Activated T-helper 2 cell treated with anti-CD3 and anti-CD28 coated beads, Interferon-gamma antibody, Interleukin-2, Interleukin-4, amounts not matched to agents 10 μg/mL and 5 μg/mL and 100 μg/mL, durations not matched to agents 14 hours and 24 hours and 36 hours (primary cell): ENCODE measurements at places on chromosomes 3 and 15.

DNA sequence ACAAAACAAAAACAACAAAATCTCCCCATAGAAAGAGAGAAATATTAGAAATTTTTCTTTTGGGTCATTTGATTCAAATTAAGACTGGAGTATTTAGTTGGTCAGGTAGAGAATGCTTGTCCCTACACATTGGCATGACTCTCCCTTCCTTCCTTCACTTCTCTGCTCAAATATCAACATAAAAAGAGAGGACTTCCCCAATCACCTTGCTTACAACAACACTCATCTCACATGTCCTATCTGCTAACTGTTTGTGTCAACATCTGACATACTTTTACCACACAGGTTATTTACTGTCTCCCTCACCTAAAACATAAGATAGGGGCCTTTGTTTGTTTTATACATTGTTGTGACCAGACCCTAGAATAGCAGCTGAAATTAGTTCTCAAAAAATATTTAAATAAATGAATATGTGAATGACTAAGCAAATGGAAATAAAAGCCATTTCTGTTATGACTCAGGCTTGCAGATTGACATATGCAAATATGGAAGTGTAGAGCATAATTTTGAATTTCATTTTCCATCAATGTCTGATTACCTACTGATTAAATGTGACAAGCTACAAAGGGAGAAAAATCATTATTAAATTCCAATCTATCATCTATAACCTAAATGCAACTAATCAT lies 304.8 kb downstream of the CTNNB1 start:
- H3K4me1 ChIP-seq: peaks cover 4% of the 10 kb centered on the region
- H3K27ac ChIP-seq: no peak overlapping the region
- no peak overlapping the region for H3K4me3 ChIP-seq
- no peak for DNase-seq
- no peaks in the 10 kb centered on the region for H3K27me3 ChIP-seq

DNA sequence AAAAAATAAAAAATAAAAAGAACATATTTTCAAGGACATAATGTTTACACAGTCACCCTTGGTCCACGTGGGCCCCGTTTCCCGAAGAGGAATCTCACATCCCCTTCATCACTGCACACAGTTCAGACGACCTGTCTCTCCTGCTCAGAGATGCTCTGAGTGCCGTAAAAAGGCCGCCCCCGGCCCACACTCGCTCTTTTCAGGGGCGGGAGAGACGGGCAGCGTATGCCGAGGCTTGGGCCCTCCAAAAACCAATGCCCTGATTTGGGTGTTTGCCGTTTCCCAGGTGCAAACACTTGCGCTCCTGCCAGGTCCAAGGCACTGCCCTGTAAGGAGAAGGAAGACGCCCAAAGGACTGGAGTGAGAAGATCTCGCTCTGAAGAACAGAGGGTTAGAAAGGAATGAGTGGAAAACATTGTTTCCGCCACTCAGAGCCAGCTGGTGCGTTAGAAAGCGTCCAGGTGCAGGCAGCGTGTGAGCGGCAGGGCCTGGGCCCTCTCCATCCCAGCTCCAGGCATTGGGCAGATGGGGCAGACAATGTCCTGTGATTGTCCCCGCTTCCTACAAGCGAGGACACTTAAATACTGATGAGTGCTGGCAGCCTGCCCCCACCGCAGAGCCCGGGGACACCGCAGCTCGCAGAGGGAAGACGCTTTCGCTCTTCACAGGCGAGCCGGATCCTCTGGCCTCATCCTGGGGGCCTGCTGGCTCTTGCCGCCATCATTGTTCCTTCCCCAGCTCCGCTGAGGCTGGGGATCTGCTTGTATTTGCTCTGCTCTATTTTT lies 53.2 kb downstream of the NIPA2 start:
- no peaks in the 10 kb centered on the region for H3K27me3 ChIP-seq
- no peak overlapping the region for H3K27ac ChIP-seq
- no peaks in the 10 kb centered on the region for H3K36me3 ChIP-seq

DNA sequence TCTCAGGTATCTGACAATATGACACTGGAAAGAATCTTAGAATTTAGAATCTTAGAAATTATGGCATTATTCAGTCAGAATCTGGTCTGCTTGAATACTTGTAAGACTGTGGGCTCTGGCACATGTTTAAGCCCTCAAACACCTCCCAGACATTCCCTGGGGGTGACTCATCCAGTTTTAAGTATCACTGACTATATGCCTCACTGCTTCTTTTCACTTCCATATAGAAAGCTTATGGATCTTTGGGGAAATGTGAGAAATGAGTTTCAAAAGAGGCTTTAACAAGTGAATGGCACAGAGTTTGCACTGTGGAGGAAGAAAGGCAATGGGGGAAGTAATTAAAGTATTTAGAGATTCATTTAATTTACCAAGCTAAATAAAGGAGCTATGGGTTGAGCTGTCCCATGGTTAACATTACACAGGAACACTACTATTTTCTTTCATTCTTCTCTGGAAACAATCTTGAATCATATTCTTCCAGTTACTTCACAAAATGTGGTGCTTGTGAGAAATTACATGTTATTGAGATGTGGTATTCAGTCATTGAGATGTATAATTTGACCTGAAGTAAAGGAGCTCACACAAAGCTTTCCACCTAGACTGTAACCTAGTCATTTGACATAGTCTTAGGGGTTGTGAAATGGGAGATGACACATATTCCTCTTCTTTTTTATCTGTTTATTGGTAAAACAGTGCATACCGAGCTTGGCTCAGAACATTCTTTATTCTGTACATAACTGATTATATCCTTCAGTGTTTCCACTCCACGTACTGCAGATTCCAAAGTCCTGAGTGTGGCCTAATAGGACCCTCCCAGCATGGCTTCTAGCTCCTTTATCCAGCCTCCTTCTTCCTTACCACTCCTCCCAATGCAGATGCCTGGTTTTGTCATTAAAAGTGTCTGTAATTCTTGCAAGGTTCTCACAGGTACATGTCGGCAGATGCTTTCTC lies 544.6 kb upstream of the NECTIN3 start:
- no peak overlapping the region for H3K27ac ChIP-seq
- no peaks in the 10 kb centered on the region for H3K27me3 ChIP-seq
- H3K4me3 ChIP-seq: no peak overlapping the region
- H3K4me1 ChIP-seq: no peaks in the 10 kb centered on the region
- DNase-seq: no peak

GRCh38 chr15:26882616-26883365 lies 15.9 kb downstream of the GABRA5 start:
- no peak overlapping the region for H3K27ac ChIP-seq
- no peak for DNase-seq
- no peak overlapping the region for H3K4me3 ChIP-seq
- no peaks in the 10 kb centered on the region for H3K4me1 ChIP-seq

- DNase-seq: no peak
- H3K27me3 ChIP-seq: peaks cover 36% of the 10 kb centered on the region
- H3K4me1 ChIP-seq: no peaks in the 10 kb centered on the region
- no peak overlapping the region for H3K27ac ChIP-seq
Measured at GRCh38 chr15:68566377-68566954, 12.3 kb upstream of the CORO2B start.

GRCh38 chr3:6035626-6036025 lies 825.3 kb upstream of the GRM7 start:
- H3K27ac ChIP-seq: no peak overlapping the region
- no peaks in the 10 kb centered on the region for H3K4me1 ChIP-seq
- no peak overlapping the region for H3K4me3 ChIP-seq

DNA sequence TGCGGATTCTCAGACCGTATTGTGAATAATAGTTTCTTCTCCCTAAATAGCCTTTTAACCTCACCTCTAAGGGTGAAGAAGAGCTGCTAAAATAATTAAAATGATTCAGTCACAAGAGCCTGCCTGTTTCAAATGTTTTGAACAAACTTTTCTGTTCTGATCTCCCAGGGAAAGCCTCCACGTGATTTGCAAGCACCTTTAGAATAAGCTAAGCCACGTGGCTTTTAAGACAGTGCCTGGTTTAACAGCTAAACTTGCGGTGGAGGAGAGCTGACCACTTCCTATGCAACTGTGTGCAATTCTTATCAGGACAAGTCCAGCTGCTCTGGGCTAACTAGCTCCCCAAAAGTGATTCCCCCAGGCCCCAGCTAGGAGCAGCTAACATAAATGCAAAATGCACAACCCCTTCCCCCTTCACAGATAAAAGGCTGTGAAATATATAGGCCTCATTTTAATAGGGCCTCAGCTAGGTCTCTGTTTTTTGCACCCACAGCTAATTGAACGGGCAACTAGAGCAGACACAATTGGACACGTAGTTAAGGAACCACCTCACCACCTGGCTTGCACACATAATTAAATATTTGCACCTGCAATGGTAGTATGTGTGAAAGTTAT lies 401.2 kb upstream of the NR2F2 start:
- H3K4me1 ChIP-seq: peaks cover 7% of the 10 kb centered on the region
- H3K36me3 ChIP-seq: no peaks in the 10 kb centered on the region
- no peaks in the 10 kb centered on the region for H3K27me3 ChIP-seq

DNA sequence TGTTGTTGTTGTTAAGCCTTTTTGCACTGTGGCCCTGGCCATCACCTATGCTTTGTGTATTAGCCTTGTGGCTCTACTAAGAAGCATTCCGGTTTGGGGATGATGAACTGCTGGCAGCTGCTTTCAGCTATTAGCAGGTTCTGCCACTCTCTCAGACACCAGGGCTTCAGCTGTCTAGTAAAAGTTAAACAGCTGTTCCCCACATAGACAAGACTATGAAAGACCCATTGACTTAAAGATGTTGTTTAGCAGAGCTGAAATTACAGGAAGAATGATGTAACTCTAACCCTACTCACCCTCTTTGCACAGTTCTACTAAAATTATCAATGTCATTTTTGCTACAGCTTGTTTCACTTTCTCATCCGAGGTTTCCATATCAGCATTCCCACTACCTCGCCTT lies 131.2 kb upstream of the CGNL1 start:
- H3K36me3 ChIP-seq: peaks cover 21% of the 10 kb centered on the region
- no peaks in the 10 kb centered on the region for H3K27me3 ChIP-seq
- H3K4me1 ChIP-seq: peaks cover 5% of the 10 kb centered on the region

DNA sequence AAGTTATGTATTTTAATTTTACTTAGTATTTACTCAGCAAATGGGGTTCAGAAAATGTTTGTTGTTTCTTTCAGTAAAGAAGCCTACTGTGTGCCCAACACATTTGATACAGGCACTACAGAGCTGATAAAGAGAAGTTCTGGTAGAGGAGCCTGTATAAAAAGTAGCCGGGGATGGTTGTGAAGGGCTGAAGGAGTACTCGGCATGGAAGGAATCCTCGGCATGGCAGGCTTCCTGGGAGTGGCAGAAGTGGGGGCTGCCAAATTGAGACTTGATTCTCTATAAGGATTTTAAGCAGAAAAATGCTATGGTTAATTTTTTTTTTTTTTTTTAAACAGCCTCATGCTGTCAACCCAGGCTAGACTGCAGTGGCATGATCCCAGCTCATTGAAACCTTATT lies 9.3 kb downstream of the ARL13B start:
- no peak overlapping the region for H3K4me3 ChIP-seq
- H3K27me3 ChIP-seq: no peaks in the 10 kb centered on the region

- DNase-seq: no peak
- no peaks in the 10 kb centered on the region for H3K4me1 ChIP-seq
- H3K36me3 ChIP-seq: no peaks in the 10 kb centered on the region
- no peak overlapping the region for H3K4me3 ChIP-seq
- H3K27me3 ChIP-seq: no peaks in the 10 kb centered on the region
- H3K27ac ChIP-seq: no peak overlapping the region
Measured at GRCh38 chr3:127351775-127352350, 64.0 kb upstream of the PRR20G start.

DNA sequence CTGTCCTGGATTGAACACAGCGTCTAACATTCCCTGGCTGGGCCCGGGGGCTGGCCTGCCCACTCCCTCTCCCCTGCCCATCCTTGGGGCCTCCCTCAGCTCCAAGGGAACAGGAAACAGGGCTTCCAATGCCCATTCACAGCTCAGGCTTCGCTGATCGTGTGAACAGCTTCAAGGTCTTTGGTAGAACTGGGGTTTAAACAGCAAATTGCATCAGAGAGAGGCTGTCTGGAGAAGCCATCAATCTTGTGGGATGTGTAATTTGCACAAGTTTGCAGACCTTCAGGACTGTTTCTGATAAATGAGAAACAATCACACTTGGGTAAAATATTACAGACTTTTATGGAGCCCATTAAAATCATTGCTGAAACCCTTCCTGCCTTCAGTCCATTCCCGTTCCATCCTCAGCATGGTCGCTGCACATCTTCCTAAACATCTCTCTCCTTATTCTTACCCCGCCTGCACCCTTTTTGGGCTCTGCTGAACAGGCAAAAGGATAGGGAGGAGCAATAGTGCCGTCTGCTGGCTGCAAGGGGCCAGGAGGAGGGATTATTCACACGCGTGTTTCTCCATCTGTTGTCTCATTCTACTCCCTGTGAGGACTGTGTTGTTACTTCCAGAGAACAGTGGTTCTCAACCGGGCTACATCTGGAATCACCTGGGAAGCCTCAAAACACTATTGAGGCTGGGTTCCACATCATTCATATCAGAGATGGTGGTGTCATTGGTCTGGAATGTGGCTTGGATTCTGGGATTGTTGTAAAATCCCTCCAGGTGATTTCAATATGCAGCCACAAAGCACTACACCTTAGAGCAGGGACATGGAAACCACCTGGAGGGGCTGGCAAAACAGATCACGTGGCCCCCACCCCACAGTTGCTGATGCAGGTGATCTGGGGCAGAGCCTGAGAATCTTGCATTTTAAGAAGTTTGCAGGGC lies 116.3 kb downstream of the CLSTN2 start:
- no peaks in the 10 kb centered on the region for H3K27me3 ChIP-seq
- no peak overlapping the region for H3K27ac ChIP-seq
- no peak for DNase-seq
- H3K4me1 ChIP-seq: no peaks in the 10 kb centered on the region
- H3K4me3 ChIP-seq: no peak overlapping the region

DNA sequence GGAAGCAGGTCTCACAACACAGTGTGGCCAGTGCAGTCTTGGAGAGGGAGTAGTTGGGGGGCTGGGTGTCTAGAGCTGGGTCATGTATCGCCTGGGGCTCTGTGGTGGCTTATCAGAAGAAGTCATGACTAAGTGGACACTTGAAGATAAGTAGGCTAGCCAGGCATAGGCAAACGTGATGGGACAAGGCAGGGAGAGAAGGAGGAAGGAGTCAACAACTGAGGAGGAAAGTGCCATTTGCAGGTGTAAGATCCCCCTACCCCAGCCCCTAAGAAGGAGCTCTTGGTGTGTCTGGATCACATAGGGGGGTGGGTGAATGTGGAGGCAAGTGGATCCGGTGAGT lies 352.3 kb downstream of the LRTM1 start:
- DNase-seq: no peak
- H3K4me1 ChIP-seq: no peaks in the 10 kb centered on the region
- H3K27ac ChIP-seq: no peak overlapping the region

DNA sequence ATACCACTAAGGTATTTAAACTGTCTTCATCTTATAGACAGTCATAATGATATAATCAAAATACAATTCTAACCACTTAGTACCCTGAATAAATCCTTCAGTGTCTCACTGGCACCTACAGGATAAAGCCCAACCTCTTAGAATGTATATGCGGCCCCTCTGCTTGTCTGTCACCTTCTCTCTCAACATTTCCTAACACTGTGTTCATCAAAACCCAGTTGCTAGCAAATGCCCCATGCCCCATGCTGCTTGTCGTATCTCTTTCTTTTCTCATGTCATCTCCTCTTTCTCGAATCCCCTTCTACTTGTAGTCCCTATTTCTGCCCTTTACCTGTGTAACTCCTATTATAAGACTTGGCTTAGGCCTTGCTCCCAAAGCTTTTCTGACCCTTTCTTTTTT lies 24.6 kb upstream of the PLSCR4 start:
- H3K27me3 ChIP-seq: no peaks in the 10 kb centered on the region
- H3K4me1 ChIP-seq: no peaks in the 10 kb centered on the region
- no peak for DNase-seq
- H3K36me3 ChIP-seq: no peaks in the 10 kb centered on the region
- no peak overlapping the region for H3K27ac ChIP-seq
